ENCODE measurements at places on chromosomes 6 and 20.

GRCh38 chr6:47603995-47604394 is 94.4 kb upstream of the ADGRF4 start:
- no peak for DNase-seq

DNA sequence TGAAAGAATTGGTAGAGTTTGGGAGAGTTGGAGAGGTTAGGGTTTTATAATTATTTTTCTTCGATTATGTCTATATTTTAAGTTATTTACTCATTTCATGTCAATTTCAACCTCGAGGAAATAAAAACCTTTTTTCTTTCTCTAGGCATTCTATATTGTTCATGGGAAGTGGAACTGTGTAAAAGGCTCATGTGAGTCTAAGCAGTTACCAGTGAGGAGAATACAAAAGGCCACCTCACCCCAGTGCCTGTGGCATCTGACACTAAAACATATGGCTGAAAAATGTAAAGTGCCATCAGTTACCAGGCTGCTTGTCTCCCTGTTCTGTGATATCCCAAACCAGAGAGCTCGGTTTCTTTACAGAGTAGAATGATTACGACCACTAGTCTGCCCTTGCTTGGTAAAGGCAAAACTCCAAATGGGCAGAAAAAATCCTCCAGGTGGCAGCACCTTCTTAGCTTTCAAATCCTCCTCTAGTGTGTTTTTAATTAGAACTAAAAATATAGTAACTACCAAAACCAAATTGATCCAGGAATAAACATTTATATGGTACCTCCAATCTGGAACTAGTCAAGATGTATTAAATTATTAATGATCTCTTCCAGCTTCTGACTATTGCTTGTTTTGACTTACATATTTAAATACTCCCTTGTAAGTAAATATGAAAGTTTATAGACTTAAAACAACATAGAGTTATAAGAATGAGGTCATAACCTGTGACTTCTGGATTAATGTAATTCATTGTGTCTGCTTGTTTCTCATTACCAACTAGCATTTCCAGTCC is 122.6 kb upstream of the MCHR2 start:
- DNase-seq, result no peak

DNA sequence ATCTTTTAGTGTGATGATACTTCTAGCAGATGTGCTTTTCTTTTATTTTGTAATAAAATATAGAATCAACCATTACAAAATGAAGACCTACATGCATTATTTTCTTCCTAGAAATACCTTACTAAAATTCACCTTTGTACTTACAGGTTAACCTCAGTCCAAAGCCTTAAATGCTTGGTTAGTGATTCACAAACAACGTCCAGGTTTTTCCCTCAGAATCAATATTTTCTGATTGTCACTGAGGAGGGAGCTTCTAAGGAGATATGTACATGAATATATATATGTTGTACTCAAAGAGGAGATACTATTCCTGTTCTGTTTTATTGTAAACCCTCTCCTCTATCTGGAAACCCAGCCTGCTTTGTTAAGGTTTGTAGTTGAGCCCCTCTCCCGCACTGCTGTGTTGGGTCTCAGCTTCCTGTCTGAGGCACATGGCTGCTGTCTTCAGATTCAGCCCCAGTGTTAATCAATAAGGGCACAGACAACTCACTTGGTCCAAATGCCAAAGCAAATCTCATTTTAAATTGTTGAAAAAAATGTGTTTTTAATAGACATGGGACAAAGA is 33.9 kb upstream of the HS3ST5 start:
- no peak for DNase-seq

GRCh38 chr6:85824329-85824728 is 181.6 kb upstream of the SYNCRIP start:
- DNase-seq, result no peak

DNA sequence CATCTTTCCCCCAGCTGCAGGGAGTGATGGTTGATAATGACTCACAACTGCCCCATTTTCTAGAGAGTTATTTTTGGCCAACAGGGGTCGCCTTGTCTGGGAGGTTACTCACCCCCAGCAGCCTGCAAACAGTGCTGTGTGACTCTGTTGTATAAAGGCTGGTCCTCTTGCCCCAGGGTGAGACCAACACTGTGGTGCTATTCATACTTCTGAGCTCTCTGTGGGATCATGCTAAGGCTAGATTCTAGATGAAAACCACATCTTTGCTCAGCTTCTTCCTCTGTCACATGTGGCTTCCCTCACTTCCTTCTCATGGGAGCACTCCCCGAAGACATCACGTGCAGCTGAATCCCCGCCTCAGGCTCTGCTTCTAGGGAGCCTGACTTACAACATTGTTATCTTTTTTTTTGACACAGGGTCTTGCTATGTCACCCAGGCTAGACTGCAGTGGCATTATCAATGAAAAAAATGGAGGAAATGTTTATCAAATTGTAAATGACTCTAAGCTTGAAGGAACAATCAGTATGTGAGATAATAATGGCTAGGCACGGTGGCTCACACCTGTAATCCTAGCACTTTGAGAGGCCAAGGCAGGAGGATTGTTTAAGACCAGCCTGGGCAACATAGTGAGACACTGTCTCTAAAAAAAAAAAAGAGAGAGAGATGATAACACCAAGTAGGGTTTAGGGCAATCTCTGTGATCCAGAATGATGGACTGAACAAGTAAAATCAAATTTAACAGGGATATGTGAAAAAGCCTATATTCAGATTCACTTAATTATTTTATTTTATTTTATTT is 55.7 kb upstream of the SLC23A2 start:
- peak; percentile 75 for DNase-seq

DNA sequence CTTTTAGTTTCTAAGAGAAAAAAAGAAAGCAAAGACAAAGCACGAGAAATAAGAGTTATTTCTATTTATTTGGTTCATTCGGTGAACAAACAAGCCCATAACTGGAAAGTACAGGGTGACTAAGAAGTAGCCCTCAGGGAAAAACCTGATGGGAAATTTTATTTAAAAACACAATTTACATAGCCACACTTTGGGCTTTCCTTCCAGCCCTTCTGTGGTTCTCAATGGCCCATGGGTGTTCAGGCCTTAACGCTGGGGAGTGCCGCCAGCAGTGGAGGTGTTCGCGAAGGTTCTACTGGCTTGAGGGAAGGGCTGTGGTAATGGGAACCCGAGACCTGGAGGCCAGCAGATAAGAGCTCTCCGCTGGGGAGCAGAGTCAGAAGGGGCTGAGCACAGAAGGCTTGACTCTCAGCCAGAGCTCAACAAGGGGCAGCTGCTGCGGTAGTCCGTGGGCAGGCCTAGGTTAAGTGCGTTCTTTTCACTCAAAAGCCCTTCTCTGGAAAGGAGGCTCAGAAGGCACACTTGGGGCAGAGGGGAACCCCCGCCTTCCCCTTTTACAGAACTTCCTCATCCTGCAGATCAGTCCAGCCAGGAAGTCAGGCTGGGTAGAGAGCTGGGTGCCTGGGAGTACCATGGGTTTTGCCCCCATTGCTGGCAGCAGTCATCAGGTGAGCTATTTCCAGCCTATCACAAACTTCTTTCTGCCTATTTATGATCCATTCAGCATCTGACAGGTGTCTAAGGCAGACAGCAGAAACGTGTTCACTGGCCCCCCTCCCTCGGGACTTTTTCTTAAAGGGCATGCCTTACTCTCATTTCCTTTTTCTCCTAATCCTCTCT is 8.8 kb upstream of the CD83 start:
- no peak for DNase-seq

- DNase-seq, result no peak
These were observed 848.2 kb downstream of the DHX35 start for GRCh38 chr20:39810309-39810708.

DNA sequence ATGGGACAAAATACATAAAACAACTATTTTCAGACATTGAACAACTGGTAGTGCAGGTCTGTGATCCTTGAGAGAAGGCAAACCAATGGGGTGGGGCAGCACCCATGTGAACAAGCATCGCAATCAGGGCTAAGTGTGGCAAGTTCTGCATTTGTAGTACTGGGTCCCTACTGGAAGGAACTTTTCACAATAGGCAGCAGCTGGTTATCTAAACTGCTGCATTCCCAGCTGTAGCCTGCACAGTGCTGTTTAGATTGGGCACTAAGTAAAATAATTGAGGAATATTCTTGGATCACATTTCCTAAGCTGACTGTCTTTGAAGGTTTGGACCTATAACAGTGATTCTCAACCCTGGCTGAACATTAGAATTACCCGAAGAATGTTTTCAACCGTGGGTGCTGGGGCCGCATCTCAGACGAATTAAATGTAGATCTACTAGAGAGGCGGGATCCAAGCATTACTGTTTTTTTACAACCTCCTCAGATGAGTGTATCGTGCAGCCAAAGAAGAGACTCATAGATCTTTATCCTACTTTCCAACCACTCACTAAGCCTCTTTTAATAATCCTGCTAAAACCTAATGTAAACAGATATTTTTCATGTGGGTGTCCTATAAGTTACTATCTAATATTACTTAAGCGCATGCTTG is 12.4 kb upstream of the MAP3K4 start:
- DNase-seq, result no peak

- no peak for DNase-seq
These were observed 350.4 kb downstream of the HACE1 start for GRCh38 chr6:104509355-104509754.

- no peak for DNase-seq
These were observed 44.0 kb downstream of the SIM1 start for GRCh38 chr6:100420711-100421110.

DNA sequence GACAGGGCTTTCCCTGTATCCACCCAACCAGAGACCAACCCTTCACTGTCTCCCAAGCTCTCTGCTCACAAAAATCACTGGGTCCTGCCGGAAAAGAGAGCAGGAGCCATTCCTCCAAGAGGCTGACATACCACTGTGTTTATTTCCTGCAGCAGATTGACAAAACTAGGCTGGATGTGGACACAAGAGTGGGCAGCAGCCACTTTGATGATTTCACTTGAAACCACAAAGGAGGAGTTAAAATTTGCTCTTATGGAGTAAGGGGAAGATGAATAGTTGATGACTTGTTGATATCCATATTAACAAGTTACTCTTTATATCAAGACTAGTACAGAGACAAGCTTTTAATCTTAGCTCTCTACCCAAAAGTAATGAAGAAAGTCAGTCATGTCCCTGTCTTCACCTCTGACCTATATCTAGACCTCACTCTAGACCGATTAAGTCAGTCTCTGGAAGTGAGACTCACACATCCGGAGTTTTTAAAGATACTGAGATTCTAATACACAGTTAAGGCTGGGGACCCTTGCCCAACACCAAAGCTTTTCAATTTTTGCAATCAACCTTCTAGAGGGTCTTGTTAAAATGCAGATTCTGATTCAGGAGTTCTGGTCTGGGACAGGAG is 73.8 kb downstream of the SCML4 start:
- no peak for DNase-seq
